Activated naive CD4-positive, alpha-beta T cell treated with anti-CD3 and anti-CD28 coated beads, Interleukin-2, amount 50 U/mL, for 72 hours (primary cell): ENCODE measurements at places on chromosomes 5 and 9. TPM values are rescaled to one million over a fixed set of nuclear protein-coding genes. Genes with fewer than 3 reads are reported as not detected.

The GRM6 gene
- not detected for total RNA-seq

The PTGDS gene
- total RNA-seq = not detected

The C9 gene
- total RNA-seq = not detected

DNA sequence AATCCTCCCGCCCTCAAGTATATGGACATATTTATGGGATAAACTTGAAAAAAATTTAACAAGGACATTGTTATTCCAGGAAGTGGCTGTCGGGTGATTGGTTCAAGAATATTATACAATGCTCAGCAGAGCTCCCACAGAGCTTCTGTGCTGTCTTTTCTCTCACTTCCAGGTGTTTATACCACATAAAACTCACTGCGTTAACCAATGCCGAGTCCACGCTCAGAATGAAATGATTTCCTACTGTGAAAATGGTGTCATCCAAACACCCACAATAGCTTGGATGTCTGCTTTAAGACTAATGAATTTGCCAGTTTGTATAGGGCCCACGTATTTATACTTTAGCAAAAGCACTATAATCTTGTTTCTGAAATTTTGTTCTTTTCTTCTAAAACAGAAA lies 368.2 kb downstream of the NDUFS4 start:
- DNase-seq = no peak

DNA sequence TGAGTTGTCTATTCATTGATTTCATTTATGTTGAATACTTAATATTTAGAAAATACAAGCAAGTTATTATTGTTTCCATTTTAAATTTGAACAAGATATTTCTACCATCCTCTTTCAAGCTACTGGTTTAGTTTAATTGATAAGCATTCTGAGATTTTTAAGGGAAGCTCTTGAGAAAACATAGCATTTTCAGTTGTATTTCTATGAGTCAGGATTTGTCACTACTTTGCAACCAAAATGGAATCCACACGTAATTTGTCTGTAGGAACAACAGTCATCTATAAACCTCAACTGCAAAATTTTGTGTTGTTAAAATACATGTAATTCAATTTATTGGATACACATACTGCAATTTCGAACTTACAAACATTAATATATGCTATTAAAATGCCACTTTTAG lies 74.0 kb downstream of the PRR16 start:
- no peak for DNase-seq

DNA sequence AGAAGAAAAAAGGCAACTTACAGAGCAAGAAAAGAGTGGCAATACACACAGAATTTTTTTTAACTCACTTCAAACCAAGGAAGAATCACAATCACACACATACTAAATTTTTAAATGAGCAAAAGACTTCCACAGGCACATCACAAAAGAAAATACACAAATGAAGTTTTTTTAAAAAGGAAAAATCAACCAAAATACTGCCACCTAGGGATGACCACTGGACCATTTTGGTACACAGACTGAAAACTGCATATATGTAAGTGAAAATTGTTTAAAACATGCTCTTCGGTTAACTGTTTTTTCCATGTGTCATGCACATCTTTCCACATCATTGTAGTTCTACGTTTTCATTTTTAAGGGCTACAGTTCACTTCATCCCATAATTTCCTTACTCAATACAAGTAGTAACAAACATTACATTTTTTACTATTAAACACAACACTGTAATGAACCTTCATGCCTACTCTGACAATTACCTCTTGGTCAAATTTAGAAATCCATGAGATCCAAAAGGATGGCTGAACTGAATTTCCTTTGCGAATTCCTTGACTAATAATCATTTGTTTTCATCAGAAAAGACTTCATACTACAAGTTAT lies 79.0 kb downstream of the FBXW11 start:
- no peak for DNase-seq
